ENCODE measurements at places on chromosomes 5 and 9.

DNA sequence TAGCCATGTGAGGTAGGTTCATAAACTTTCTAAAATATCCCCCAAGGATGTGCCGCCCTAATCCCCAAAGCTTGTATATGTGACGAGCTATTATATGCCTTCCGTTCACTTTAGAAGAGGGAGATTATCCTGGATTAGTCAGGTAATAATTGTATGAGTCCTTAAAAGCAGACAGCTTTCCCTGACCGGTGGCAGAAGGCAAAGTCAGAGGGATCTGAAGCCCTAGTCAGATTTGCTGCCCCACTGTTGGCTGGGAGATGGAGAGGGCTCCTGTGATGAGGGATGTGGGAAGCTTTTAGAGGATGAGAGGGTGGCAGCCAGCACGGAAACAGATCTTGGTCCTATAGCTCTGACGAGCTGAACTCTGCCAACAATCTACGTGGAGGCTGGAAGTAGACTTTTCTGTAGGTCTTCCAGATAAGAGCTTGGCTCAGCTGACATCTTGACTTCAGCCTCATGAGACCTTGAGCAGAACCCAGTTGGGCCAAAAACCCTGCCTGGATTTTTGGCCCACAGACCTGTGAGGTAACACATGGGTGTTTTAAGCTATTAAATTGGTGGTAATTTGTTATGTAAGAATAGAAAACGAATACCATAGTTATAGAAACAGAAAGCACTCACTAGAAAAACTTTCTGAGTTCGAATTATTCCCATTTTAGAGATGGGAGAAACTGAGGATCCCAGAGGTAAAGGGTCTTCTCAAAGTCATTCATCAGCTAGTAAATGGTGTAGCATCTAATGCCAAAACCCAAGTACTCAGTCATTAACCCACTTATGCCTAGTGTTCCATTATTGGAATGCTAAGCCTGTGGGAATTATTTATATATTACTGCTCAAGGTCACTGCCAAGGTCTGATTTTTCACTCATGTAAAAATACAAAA is 48.9 kb downstream of the SH3PXD2B start:
- no peak for DNase-seq

DNA sequence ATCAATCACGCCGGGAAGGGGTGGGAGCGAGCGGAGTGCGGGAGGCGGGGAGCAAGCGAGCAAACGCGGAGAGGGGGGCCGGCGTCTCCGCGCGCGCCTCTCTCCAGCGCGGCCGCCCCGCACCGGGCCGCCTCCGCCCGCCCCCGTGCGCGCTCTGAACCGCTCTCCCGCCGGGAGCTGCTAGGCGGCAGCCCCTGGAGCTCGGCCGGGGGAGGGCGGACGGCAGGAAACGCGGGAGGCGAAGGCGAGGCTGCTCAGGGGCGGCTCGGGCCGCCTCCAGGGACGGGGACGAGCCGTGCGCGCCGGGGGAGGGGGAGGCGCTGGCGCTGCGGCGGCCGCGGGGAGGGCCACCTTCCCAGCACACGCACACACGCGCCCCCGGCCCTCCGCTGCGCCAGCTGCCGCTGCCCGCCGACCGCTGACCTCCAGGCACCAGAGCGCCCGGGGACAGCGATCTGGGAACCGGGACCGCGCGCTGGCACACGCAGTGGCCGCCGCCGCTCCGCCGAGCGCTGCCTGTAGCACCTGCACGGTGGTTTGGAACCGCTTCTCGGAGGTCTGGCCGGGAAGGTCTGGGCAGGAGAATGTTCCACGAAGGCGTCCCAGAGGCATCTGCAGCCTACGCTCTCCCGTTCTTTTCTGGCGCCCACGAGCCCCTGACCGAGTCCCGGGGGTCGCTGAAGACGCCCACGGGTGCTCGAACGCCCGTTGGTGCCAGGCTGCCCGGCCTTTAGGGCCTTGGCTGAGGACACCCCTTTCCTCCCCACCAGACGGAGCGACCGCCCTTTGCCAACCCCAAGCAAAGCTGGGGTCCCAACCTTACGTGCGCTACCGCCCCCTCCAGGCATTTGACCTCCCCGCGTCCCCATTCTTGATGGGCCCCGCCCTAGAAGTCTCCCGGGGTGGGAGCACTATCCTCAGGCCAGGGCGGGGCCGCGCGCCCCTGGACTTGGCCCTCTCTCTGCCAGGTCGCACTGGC is at the start of gene GABBR2:
TSS of gene GABBR2 (minus strand) at position 3 of the 979 bp plus-strand sequence. CDS start 198 bp downstream, outside the sequence.
- DNase-seq = no peak

- DNase-seq = no peak
Measured at GRCh38 chr5:96143450-96143849, 181.8 kb upstream of the ELL2 start.

DNA sequence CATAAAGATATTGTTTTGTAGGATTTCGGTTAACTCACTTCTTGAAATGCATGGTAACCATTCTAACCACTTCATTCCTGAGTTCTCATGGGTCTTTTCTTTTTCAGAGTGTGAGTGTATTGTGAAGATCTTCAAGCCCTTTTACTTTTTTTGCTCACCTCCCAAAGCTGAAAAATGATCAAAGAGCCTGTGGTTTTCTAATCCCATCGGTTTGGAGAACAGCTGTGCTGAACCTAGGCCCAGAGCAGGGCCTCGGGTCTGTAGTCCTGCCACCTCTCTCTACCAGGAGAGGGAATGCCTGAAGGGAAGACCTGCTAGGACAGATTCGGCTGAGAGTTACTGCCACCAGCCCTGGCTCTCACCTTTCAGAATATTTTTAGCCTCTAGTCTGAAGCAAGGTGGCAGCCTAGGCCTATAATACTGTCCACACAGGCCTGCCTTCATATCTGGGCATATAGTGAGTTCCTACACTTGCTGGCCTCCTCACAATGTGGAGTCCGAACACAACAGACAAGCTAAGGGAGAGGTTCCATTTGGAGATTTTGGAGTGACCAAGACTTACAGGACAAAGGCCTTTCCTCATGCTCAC is 13.8 kb downstream of the RGMB start:
- no peak for DNase-seq

GRCh38 chr9:132789719-132790118 is 88.4 kb downstream of the AK8 start:
- no peak for DNase-seq

- DNase-seq = no peak
Measured at GRCh38 chr5:61030163-61030482, 85.1 kb downstream of the NDUFAF2 start.

GRCh38 chr9:37961351-37961750 is 57.4 kb upstream of the SLC25A51 start:
- no peak for DNase-seq

DNA sequence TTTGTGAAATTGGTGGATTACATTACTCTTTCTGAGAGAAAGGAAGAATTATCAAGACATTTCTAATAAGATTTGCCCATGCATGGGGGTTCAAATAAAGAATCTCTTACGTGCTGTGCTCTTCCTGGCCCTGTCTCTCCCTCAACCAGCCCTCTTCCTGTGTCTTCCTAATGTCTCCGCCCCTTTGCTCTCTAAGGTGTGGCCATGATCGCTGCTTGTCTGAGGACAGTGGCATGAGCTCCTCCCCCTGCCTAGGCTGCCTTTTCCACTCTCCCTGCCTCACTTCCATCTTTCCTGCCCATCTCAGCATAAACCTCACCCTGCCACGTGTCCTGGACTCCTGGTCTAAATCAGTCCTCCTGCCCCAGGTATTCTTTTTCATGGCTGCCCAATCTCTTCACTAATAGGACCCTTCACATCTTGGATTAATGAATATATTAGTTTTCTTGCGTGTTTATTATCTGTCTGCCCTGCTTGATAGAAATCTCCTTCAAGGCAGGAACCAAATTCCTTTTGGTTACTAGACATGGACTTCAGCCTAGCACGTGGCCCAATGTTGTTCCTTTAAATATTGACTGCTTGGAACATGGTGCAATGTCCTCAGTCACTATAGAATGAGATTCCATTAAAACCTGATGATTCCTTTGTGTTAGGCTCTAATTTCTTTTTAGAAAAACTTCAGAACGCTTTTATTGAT is 122.3 kb downstream of the MTRR start:
- no peak for DNase-seq

DNA sequence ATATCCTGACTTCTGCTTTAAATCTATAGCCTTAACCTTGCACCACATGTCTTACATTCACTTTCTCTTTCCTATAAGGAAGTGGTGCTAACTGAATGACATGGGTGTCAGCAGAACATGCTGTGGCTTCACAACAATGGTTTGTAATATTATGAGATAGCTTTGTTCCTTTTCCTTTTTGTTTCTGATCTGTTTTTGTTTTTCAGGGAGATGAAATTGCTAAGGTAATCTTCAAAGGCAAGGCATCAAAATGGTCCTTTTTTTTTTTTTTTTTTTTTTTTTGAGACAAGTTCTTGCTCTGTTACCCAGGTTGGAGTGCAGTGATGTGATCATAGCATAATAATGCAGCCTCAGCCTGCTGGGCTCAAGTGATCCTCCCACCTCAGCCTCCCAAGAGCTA is 53.6 kb upstream of the RANBP6 start:
- DNase-seq = no peak

DNA sequence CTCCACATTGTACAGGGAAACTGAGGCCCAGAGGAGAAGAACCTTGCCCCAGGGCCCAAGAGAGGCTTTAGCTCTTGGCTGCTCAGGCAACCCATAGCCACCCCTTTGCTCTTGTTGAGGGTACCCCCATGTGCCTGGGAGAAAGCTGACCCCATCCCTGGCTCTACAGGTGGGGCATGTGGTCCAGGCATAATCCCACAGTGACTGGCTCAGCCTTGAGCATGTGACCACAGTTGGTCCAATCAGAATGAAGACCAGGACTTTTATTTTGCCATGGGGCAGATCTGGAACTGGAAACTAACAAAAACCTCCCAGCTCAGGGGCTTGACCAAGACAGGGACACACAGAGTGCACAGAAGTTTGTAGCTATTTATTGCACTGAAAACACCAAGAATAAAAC is 29.3 kb downstream of the SLC6A7 start:
- no peak for DNase-seq

DNA sequence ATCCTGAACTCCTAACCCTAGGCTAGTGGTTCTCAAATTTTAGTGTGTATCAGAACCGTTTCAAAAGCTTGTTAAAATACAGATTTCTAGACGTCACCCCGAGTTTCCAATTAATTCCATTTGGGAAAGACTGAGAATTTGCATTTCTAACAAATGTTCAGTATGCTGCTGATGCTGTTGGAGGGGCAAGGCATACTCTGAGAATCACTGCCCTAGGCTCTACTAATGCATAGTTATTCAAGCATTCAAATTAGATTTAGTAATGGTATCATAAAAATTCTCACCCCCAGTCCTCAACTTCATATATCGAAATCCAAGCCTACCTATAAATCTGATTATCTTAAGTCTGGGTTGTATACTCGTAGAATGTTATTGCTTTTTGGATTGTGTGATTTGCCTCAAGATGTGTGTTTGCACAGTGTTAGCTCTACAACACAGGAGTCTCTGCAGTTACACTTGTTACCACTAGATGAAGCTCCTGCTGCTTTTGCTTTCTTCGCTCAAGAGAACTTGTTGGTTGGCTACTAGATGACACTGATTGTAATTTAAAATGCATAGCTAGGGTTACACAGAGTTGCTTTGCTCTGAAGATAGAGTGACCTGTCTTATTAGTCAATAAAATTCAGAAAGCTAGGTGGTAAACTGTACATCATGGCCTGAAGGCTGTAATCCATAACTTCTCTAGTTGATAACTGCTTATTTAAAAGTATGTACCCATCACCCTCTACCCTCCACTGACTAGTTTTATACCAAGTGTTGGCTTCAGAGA is 7.5 kb upstream of the ERAP2 start:
- peak; percentile 38 for DNase-seq

DNA sequence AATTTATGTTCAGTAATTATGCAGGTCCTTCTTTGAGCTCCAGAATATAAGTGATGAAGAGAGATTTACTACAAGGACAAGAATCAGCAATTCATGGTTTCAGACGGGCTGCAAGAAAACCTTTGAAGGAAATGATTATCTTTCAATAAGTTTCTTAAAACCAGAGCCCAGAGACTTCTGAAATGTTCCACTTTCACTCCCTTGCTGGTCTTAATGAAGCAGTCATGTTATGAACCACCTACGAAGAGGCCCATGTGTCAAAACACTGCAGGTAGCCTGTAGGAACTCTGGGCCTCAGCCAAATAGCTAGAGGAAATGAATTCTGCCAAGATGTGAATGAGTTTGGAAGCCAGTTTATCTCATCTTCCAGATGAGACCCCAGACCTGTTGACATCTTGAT is 505.9 kb upstream of the MEF2C start:
- no peak for DNase-seq

DNA sequence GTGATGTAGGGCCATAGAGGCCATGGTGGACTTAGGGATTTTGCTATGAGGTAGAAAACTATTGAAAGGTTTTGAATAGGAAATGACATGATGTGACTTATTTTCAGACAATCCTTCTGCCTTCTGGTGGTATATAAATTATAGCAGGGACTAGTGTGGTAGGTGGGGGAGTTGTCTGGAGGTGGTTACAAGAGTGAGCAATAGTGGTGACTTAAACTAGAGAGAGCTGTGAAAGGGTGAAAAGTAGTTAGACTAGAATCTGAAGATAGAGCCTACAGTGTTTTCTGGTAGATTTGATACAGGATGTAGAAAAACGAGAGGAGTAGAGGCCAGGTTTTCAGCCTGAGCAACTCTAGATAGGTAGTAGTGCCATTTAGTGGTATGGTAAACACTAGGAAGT is 32.3 kb downstream of the NAA35 start:
- no peak for DNase-seq

DNA sequence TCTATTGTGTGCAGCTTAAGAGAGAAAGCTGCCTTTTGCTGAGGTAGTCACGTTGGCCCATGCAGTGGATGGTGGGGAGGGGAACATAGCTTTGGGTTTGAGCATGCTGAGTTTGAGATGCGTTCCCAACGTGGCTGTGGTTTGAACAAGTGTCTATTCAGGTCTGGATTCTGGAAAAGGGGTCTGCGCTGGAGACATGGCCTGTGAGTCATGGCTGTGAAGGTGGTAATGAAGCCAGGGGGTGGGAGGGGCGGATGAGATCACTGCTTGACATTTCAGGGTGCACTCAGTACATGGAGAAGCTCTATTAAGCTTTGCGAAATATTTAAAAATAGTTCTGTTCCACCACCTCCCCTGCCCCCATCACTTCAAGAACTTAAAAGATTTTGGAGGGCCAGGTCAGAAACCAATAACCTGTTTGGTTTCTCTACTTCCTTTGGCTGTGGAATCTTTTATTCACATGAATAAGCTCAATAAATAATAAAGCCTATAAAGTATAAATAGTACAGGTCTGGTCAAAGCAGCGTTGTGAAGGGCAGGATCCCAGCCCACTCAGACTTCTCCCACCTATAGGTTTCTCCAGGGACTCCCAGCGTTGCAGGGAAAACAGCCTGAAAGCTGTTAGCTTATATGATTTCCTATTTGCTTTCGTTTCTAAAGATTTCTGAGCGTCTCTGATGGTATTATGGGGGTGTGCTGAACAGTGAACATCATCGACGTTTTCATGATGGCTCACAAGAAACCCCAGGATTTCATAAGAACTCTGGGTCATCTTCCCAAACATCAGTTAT is 189.9 kb downstream of the NSG2 start:
- no peak for DNase-seq
